ENCODE measurements at places on chromosomes 11 and 22.

DNA sequence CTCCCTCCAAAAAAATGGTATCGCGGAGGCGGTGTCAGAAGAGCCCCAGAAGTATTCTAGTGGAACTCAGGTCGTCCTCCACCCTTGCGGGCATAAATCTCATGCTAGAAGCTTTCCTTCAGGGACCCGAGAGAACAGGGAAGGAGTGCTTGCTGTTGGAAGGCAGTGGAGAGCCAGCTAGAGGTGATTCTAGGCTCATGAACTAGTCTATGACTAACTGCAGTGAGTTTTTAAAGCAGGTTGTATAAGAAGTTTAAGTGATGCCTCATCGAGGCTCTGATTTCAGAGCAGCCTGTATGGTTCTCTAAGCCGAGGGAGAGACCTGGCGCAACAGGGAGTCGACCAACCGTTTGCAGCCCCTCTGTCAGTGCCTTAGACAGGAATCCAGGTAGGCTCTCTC lies 85.7 kb downstream of the TBC1D22A start:
- no peak for DNase-seq

- DNase-seq: no peak
Measured at GRCh38 chr11:2482745-2483144, 37.9 kb downstream of the KCNQ1 start.

DNA sequence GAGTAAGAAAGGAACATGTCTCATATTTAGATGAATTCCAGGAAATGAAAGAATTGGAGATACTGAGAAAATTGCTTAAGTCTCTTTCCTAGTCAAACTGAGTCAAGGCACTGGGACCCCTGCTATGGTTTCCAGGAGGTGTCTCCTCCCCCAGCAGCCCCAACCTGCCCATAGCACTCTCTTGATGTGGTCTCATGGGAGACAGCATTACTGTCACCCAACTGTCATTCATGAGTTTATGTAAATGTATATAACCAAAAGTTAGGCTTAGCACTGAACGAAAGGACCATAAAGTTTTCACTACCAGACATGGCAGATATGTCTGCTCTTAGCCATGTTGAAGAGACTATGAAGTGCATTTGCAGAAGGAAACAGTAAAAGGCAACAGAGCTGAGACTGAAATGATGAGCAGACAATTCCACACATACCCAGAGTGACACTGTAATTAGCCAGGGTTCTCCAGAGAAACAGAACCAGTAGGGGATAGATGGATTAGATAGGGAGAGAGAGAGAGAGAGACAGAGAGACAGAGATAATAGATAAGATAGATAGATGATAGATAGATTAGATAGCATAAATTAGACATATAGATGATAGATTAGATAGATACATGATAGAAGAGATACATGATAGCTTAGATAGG lies 328.1 kb downstream of the BRD1 start:
- DNase-seq: no peak

GRCh38 chr22:43198126-43198525 lies 11.2 kb upstream of the TTLL12 start:
- DNase-seq: no peak

All from CD4-positive, alpha-beta T cell treated with Interleukin-10 for 1 hour (primary cell).